ENCODE measurements at places on chromosomes 3 and 15.
A peak's percentile ranks its signal among the peaks of the same experiment; 100 is the strongest.

DNA sequence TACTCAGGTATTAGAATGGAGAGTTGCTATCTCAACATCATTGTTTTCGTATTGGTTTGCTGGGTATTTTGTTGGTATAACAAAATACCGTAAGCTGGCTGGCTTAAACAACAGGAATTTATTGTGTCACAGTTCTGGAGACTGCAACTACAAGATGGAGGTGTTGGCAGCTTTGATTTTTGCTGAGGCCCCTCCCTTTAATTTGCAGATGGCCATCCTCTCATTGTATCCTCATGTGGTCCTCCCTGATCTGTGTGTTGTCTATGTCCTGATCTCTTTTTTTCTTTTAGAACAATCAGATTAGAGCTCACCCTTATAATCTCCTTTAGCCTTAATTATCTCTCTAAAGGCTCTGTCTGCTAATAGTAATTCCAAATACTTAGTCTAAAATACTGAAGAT is 299.8 kb upstream of the GOLIM4 start:
- DNase-seq = no peak

GRCh38 chr3:155991212-155991611 is 120.8 kb downstream of the GMPS start:
- no peak for DNase-seq

- DNase-seq = no peak
These were observed 105.4 kb downstream of the ABHD5 start for GRCh38 chr3:43796041-43796596.

GRCh38 chr3:39187372-39188155 is 4.8 kb downstream of the XIRP1 start:
- no peak for DNase-seq

- no peak for DNase-seq
These were observed 148.6 kb upstream of the STT3B start for GRCh38 chr3:31384117-31384516.

- DNase-seq = no peak
These were observed 436.4 kb downstream of the NAALADL2 start for GRCh38 chr3:175295248-175296130.

GRCh38 chr3:69120879-69121464 is 1.4 kb downstream of the LMOD3 start:
- DNase-seq = peak; percentile 32

DNA sequence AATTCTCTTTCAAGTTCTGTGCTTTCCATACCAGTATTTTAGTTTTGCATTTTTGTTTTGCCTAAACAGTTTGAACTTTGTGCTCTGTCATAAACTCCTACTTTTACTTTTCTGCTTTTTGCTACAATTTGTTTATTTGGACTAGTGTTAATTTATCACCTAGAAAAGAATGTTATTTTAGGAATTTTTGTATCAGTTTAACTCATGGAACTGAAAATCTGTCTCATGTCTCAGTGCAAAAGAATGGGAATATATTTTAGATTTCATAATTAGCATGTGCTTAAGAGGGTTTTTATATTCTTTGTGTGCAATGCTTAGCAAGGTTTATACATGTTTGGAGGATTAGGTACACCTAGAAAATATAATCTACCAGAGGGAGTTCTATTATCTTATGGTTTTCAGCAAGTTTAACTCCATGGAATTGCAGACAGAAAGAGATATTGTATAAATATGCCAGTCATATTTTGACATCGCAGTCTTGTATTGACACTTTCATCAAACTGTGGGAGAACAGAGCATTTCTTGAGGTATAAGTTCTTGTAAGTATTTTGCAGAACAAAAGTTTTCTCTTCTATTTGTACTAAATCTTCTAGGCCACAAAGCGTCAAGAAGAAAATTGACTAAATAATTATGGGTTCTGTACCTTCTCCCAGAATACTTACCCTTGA is 409.9 kb downstream of the RBMS3 start:
- DNase-seq = no peak

DNA sequence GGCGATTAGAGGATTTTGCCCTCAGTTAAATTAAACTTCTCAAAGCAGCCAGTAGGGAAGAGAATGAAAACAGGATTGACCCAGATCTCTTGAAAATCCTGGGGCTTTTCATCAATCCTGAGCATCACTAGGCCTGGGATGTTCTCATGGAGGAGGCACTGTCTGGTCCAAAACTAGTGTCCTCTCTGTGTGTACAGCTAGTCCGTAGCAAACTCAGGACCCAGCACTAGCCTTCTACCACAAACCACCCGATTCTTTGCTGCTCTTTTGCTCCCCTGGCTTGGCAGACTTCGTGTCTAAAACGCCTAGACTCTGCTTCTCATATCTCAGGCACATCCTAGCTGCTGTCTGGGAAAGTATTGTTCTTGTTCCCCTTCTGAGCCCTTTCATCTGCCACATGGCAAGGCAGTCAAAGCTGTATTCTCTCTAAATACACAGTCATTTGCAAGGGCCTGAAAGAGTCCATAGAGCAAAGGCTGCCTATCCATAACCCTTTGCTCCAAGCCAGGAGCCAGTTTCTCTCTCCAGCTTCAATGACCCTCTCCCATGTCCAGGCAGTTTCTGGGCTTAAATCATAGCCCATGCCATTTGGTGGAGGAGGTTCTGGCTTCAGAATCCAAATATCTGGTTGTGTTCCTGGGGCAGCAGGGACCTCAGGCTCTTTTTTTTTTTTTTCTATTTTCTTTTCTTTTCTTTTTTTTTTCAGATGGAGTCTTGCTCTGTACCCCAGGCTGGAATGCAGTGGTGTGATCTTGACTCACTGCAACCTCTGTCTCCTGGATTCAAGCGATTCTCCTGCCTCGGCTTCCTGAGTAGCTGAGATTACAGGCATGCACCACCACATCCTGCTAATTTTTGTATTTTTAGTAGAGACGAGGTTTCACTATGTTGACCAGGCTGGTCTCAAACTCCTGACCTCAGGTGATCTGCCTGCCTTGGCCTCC is 52.4 kb downstream of the CDC25A start:
- DNase-seq = no peak

DNA sequence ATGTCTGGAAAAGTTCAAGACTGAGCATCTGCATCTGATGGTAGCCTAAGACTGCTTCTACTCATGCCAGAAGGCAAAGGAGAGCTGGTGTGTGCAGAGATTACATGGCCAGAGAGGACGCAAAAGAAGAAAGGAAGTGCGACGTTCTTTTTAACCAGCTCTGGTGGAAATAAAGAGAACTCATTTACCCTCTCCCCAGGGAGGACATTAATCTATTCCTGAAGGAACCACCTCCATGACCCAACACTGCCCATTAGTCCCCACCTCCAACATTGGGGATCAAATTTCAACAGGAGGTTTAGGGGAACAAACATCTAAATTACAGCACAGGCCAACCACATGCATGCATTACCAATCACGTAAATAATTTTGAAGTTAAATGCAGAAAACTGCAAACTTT is 1.5 kb upstream of the NCK1 start:
- no peak for DNase-seq

GRCh38 chr15:83153288-83153687 is 45.8 kb downstream of the TM6SF1 start:
- DNase-seq = no peak

DNA sequence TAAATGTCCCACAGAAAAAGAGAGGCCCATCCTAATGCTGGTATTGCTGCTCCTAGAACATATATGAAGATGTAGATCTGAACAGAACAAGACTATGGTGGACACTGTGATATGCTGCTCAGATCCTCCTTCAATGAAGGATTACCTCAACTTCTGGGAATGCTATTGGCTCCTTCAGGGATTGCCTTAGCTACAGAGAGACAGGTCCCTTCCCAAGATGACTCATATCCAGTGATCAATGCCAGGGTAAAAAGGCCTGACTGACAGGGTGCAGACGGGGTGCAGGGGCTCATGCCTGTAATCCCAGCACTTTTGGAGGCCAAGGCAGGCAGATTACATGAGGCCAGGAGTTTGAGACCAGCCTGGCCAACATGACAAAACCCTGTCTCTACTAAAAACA is 20.5 kb upstream of the STAG1 start:
- DNase-seq = no peak

DNA sequence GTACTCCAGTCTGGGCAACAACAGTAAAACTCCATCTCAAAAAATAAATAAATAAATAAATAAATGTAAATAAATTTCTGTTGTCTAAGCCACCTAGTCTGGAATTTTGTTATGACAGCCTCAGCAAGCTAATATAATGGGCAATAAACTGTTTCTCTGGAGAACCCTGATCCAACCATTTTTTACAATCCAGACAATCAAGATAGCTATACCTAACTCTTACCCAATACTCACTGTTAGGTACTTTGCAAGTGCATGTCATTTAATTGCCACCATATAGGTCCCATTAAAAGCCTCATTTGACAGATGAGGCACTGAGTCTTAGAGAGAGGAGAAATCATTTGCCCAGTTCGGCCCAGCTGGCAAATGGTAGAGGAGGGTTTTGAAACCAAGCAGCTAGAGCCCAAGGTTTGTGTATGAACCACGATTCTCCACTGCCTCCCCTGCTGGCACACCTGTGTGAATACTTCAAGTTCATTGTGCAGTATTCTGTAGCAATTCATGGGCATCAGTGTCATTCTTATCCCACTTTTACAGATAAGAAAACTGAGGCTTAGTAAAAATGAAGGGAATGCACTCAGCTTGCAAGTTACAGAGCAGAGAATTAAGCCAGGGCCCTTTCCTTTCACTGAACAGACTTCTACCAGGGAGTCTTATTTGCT is 107.0 kb upstream of the UBE2E1 start:
- DNase-seq = no peak

- DNase-seq = no peak
These were observed 88.1 kb upstream of the GADL1 start for GRCh38 chr3:30982416-30983075.

GRCh38 chr3:53650424-53650823 is 156.0 kb downstream of the CACNA1D start:
- DNase-seq = peak; percentile 27
